ENCODE measurements at places on chromosomes 7 and 10. TPM values are rescaled to one million over a fixed set of nuclear protein-coding genes. Genes with fewer than 3 reads are reported as not detected.

The MBLAC1 gene
- not detected for total RNA-seq

The ATOH7 gene
- total RNA-seq = not detected

The NPTX2 gene
- total RNA-seq = not detected

The SSBP1 gene
- 176 TPM for total RNA-seq

- DNase-seq = no peak
Measured at GRCh38 chr7:30365621-30366020, 81.2 kb downstream of the ZNRF2 start.
